ENCODE measurements at places on chromosomes 11 and 22.
A peak's percentile ranks its signal among the peaks of the same experiment; 100 is the strongest.

GRCh38 chr11:115698243-115698642 lies 194.0 kb upstream of the CADM1 start:
- no peak for DNase-seq

DNA sequence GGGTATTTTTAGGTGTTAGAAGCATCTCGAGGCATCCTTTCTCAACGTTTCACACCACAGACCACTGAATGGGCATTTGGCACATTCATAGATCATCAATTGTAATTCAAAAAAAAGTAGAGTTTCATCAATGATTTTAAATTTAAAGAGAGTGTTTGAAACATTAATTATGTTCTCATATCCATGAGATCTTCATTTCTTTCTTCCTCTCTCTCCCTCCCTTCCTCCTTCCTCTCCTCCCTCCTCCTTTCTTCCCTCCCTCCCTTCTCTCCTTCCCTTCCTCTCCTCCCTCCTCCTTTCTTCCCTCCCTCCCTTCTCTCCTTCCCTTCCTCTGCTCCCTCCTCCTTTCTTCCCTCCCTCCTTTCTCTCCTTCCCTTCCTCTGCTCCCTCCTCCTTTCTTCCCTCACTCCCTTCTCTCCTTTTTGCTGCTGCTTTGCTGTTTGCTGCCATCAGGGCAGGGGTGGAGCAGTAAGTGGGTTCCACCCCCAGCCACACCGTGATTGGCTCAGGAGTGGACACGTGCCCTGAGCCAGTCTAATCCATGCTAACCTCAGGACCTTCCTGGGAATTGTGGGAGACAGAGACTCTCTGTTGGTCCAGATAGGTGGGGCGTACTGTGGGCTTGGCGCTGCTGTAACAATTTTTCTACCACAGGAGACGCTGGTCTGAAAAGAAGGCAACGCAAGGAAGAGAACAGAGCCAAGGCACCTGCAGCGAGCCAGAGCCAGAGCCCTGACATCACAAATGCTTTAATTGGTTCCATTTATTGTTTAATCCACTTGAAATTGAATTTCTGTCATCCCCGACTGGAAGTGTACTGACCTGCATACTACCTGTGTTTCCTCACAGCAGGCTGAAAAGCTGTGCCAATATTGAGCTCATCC lies 33.7 kb upstream of the APOBEC3A start:
- DNase-seq, result peak; percentile 91

DNA sequence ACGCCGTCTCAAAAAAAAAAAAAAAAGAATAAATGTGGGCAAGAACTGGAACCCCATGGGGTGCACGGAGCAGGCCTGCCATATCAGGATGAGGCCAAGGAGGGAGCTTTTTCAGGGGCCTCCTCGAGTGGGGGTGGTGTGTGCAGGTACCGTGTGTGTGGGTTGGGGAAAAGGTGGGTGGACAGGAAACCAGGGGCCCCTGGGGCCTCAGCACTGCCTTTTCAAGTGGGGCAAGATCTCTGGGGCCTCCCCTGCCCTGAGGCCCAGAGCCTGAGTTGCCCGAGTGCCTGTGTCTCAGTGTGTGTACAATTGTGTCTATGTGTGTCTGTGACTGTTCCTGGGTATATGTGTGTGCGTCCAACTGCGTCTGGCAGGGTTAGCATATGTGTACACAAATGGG lies 23.8 kb downstream of the TEF start:
- DNase-seq, result no peak

- DNase-seq, result peak; percentile 34
These were observed 43.3 kb downstream of the PDGFD start for GRCh38 chr11:104120493-104121137.

DNA sequence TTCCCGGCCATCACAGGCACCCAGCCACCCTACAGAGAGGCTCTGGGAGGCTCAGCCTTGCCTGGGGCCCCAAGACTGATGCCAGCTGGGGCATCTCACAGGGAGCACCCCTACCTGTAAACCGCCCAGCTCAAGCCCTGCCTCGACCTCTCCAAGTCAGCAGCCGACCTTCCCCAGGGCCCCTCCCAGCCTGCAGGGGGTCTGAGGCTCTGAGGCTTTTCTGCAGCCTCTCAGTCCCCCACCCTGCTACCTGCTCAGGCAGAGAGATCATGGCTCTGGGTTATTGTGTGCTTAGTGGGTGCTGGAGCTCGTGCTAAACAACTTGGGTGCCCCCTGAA lies 23.1 kb upstream of the RTN4R start:
- no peak for DNase-seq

GRCh38 chr11:86483940-86484794 lies 109.5 kb downstream of the CCDC81 start:
- no peak for DNase-seq

GRCh38 chr11:11565636-11566035 lies 56.2 kb downstream of the GALNT18 start:
- no peak for DNase-seq

DNA sequence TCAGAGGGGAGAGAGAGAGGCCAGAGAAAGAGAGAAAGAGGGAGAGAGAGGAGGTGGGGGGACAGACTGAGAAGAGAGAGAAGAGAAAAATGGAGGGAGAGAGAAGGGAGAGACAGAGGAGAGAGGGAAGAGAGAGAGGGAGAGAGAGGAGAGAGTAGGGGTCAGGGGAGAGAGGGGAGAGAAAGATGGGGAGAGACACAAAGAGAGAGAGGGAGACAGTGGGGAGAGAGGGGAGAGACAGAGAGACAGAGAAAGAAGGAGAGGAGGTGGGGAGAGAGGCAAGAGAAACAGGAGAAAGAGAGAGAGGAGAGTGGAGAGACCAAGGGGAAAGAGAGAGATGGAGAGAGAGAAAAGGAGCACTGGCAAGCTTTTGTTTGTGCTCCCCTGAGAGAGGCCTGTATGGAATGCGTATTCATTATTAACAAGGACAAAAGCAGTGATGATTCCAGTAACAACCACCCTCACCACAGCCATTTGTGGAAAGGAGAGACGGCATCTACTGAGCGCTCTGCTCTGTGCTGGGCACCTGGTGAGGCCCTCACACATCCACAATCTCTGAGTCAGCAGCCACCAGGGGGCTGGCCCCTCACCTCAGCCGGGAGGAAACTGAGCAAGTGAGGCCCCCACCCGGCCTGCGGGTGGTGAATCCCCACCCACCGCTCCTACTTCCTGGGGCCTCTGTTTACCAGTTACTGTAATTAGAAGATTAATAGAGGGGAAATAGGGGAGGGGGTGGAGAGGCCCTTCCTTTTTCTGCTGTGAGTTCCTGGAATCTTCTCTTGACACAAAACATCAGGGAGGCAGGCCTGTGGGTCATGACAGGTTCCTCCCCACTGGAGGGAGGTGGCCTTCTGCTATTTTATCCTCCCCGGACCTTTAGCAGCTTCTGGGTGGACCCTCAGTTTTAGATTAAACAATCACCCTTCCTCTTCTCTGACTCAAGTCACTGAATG lies 14.6 kb upstream of the MIAT start:
- peak; percentile 37 for DNase-seq

Data from NCI-H146 (cell line).